ENCODE measurements at places on chromosomes 7 and 10. TPM values are rescaled to one million over a fixed set of nuclear protein-coding genes. Genes with fewer than 3 reads are reported as not detected.

MKX gene
- total RNA-seq: 7.5 TPM

SOSTDC1 gene
- total RNA-seq: 0.29 TPM

MAT1A gene
- not detected for total RNA-seq

CPN1 gene
- not detected for total RNA-seq

ANXA8L1 gene
- total RNA-seq: 2.7 TPM

PWWP2B gene
- total RNA-seq: 6.9 TPM

IFIT1B gene
- not detected for total RNA-seq

NRP1 gene
- total RNA-seq: 221 TPM
